ENCODE measurements at places on chromosomes 16 and 17. TPM values are rescaled to one million over a fixed set of nuclear protein-coding genes. Genes with fewer than 3 reads are reported as not detected.
A peak's percentile ranks its signal among the peaks of the same experiment; 100 is the strongest.

DNA sequence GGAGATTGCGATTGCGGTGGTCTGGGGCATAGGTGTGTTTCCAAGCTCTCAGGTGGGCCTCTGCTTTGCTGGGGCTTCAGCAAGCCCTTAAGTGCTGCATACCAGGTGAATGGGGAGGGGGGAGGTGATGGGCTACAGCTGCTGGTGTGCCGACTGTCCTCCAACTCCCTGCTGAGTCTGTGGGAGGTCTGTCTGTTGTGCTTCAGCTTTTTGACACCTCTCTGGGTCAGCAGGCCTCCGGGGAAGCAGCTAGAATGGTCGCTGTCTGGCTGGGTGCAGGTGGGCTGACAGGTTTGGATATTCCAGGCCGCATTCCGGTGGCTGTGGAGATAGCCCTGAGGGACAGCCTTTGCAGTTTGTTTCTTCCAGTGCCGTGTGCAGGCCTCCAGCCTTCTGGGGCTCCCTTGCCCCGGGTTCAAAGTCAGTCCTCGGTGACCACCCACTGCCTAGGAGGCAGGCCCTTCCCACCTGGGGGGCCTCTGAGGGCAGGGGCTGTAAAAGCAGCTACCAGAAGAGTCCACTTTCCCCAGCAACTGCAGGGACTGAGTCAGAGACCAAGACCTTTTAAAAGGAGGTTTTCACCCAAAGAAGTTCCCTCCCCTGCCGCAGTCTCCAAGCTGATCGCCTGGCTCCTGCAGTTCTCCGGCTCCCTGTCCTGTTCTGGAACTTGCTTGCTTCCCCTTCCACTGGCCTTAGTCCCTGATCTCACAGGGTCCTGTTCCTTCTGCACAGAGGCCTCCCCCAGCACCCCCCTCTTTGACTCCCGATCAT, 2.0 kb upstream of the TTYH2 start:
- peaks cover 38% of the 10 kb centered on the region for H3K36me3 ChIP-seq
- no peaks in the 10 kb centered on the region for H3K27me3 ChIP-seq
- peak overlapping the region; percentile 96 for H3K27ac ChIP-seq
- H3K4me1 ChIP-seq, result peaks cover 55% of the 10 kb centered on the region
- H3K4me3 ChIP-seq, result peak overlapping the region; percentile 60

- H3K4me3 ChIP-seq, result no peak overlapping the region
- no peak overlapping the region for H3K27ac ChIP-seq
- no peaks in the 10 kb centered on the region for H3K27me3 ChIP-seq
- DNase-seq, result no peak
These were observed 214.3 kb downstream of the CDH13 start for GRCh38 chr16:82841108-82841507.

The BAHCC1 gene
- 7.4 TPM for total RNA-seq

DNA sequence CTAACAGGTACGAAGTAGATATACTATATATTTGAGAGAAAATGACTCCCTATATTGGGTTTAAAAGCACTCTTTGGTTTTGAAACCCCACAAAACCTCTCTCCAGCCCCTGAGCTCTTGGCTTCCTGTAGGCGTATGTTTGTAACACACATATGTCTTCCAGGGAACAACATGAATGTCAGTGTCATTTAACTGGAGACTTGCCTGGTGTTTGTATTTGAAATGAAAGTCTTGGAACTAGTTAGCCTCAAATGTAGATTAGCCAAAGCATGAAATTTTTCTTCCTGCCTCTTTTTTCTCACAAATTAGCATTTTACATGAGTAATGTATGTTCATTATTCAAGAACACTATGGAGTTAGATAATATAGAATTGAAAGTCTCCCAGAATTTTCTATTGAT, 411.8 kb upstream of the ASIC2 start:
- H3K27me3 ChIP-seq, result peaks cover 5% of the 10 kb centered on the region
- H3K36me3 ChIP-seq, result no peaks in the 10 kb centered on the region
- no peak overlapping the region for H3K27ac ChIP-seq
- DNase-seq, result no peak

The C17orf50 gene
- total RNA-seq, result not detected

GRCh38 chr17:71709946-71710345, 410.9 kb upstream of the SOX9 start:
- H3K27ac ChIP-seq, result no peak overlapping the region
- no peaks in the 10 kb centered on the region for H3K4me1 ChIP-seq

The KRTAP4-9 gene
- total RNA-seq, result not detected

The CACNA1G gene
- total RNA-seq, result 0.24 TPM

The GSG1L2 gene
- not detected for total RNA-seq

GRCh38 chr16:1778200-1779179, 3.9 kb downstream of the SPSB3 start:
- peak; percentile 17 for DNase-seq
- no peak overlapping the region for H3K27ac ChIP-seq

- peak overlapping the region; percentile 94 for H3K4me3 ChIP-seq
- DNase-seq, result no peak
- H3K36me3 ChIP-seq, result peaks cover 30% of the 10 kb centered on the region
- peak overlapping the region; percentile 90 for H3K27ac ChIP-seq
- H3K27me3 ChIP-seq, result no peaks in the 10 kb centered on the region
- peaks cover 44% of the 10 kb centered on the region for H3K4me1 ChIP-seq
These were observed 1.1 kb downstream of the CRAMP1 start for GRCh38 chr16:1613211-1613622.
